Hematopoietic multipotent progenitor cell treated with erythropoietin and hydrocortisone succinate and interleukin-3 and kit ligand, for 8 days (in vitro differentiated cells): ENCODE measurements at places on chromosomes 2 and 18.

- DNase-seq, result no peak
These were observed 557.1 kb upstream of the CHAC2 start for GRCh38 chr2:53210538-53210937.

DNA sequence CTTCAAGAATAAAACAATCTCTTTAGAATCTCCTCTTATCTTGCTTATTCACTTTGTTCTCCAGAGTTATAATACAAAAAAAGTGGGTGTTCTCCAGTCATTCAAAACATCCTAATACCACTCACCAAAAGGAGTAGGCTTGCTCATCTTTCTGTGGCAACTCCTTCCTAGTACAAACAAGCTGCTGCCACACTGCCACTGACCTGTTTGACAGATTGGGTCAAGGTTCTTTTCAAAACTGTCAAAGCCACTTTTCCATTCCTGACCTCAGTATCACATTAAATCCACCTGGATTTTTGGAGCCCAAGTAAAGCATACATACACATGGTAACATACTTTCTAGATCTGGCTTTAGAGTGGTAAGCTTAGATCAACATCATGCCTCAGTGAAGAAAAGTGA, 59.8 kb downstream of the SLC25A12 start:
- no peak for DNase-seq

GRCh38 chr18:26971409-26971808, 105.9 kb upstream of the AQP4 start:
- no peak for DNase-seq

GRCh38 chr2:109349503-109350465, 220.8 kb downstream of the SH3RF3 start:
- DNase-seq, result no peak

- DNase-seq, result no peak
These were observed 478.8 kb downstream of the PTPRM start for GRCh38 chr18:8045884-8046281.

- DNase-seq, result no peak
These were observed 375.0 kb downstream of the LRRTM4 start for GRCh38 chr2:77147153-77147552.

DNA sequence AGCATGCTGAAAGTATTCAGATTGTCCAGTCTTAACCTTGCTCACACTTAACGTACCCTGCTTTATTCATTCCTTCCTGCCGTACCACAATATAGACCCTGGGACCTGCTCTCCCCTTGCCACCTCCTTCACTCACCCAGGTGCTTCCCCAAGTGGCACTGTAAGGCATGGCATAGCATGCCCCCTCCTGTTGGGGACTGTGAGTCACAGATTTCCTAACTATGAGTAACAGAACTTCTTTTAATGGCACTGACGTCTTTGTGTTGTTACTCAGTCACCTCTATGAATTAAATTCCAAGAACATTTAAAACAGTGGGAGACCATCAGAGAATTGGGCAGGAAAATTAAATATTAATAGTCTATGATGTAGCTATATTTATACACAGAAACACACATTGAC, 117.2 kb downstream of the CTNNA2 start:
- DNase-seq, result no peak

GRCh38 chr2:178412047-178412446, 38.9 kb downstream of the PRKRA start:
- no peak for DNase-seq

DNA sequence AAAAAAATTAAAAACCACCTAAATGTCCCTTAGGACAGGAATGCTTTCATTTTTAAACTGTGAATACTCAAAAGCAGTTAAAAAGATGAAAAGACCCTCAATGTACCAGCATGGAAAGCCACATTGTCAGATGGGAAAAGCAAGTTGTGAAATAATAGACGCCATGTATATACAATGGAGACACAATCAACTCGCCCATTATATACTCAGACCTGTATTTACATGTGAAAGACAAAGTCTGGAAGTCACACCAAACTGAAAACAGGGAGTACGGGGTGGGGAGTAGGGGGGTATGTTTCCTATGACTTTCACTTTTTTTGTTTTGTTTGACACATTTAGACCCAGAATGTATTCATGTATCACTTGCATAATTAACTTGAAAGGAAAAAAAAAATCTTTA, 75.6 kb downstream of the CELF4 start:
- DNase-seq, result no peak

DNA sequence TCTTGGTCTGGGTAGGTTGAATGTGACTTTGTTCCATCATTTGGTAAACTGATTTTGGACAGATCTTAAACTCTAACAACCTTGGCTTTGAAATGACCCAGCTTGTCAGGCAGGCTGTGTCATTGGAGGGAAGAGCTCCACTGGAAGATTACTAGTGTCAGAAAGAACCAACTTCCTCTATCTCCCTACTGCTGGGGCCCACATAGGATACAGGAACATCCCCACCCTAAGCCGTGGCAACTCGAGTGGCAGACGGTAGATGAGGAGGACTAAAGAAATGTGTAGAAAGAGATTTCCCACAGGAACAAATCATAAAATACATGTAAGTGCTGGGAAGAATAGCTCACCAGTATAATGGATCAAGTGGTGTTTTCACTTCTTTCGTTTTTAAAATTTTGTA, 4.3 kb upstream of the G6PC2 start:
- DNase-seq, result no peak

- no peak for DNase-seq
These were observed 7.5 kb downstream of the SH3RF3 start for GRCh38 chr2:109136542-109136941.

DNA sequence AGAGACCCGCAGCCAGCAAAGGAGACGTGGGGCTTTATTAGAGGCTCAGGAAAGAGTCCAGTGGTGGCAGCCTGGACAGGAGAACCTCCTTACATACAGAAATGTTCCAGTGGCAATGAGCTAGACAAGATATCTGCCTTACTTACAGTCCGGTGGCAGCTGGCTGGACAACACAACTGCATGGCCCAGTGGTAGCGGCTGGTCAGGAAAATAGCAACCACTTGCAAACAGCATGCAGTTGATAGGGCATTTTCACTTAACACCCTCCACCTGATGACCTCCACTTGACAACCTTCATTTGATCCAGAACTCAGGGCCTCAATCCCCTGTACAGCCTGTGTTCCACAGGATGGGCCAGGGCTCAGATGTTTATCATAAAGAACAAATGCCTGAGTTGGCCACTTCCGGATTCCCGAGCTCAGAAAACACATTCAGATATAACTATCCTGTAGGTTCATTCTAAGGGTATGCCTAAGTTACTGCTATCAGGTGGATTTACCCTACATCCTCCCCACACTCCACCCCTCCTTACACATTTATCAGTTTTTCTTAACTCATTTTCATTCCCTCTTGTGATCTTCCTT, 63.3 kb upstream of the ITPRID2 start:
- DNase-seq, result no peak

DNA sequence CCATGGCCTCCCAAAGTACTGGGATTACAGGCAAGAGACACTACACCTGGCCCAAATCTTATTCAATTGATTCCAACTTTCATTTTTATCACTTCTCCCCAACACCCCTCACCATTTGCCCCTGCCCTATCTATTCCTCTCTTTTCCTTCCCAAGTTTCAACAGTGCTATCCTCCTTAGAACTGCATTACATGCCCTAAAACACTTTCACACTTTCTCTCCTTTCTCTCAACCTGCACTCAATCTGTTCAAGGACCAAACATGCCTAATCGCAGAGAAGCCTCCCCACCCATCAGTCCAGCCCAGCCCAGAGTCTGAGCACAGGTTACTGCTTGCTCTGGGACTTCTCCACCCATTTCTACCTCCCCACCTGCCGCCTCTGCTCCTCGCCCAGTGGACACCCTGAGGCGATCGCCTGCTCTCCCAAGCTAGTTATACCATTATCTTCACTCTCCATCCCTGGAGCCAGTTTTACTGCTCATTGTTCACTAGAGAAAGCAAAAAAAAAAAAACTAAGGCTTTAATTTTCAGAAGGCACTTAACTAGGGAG, 23.7 kb upstream of the DSG1 start:
- DNase-seq, result no peak

DNA sequence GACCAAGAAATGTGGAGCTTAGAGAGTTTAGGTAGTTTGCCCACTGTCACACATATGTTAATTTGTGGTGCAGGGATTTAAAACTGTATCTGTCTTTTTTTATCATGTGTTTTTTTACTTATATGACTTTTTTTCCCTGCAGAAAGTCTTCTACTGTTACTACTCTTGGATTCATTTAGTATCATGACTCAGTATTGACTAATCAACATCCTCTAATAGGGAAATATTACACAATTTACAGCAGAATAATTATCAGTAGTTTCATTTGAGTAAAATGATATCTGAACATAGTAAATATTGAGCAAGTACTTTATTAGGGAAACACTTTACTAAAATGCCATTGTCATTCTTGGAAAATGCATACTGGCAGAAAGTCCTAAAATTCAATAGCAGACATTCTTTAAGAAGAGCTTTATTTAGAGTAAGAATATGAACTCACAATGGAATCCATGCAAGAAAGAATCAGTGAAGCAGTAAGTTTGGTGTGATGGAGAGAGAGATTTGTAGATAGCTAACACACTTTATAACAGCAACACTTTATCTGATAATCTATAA, 425.9 kb upstream of the SLC8A1 start:
- no peak for DNase-seq

- DNase-seq, result no peak
These were observed 30.4 kb upstream of the TNS1 start for GRCh38 chr2:218033208-218033589.

- DNase-seq, result no peak
These were observed 2.7 kb downstream of the SEMA4C start for GRCh38 chr2:96866986-96867755.

- no peak for DNase-seq
These were observed 13.6 kb downstream of the CDH2 start for GRCh38 chr18:28163201-28163775.

DNA sequence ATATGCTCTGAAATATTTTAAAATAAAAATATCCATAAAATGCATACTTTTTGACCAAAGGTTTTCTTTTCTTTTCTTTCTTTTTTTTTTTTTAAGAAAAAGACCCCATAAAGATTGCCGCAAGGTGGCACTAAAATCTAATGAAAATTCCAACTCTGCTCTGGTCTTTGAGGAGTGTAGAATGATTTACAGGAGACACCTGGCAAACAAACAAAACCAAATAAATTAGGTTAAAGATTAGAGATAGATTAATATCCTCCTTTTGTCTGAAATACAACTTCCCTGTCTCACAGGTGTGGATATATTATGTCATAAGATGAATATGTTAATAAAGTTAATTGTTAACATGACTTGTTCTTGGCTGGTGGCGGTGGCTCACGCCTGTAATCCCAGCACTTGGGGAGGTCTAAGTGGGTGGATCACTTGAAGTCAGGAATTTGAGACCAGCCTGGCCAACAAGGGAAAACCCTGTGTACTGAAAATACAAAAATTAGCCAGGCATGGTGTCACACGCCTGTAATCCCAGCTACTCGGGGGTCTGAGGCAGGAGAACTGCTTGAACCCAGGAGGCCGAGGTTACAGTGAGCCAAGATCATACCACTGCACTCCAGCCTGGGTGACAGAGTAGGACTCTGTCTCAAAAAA, 3.5 kb upstream of the RHOB start:
- DNase-seq, result peak; percentile 70

GRCh38 chr2:192148241-192148619, 46.5 kb downstream of the TMEFF2 start:
- no peak for DNase-seq

DNA sequence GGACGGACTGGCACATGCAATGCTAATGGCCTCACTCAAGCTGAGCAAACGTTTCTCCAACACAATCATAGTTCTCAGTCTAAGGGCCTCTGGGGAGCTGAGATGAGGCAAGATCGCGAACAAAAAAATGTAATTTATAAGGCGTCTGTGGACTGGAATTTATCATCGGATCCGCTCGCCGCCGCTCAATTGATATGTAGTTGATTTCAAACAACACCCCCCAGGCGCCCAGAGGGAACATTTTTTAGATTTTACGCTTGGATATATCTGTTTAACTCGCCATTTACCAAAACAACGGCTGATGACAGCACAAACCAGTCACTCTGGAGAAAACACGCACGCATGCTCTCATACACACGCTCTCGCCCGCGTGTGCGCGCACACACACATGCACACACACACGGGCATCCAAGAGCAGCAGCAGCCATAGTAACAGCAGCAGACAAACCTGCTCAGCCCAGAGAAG, 335.8 kb downstream of the SMAD2 start:
- DNase-seq, result no peak

DNA sequence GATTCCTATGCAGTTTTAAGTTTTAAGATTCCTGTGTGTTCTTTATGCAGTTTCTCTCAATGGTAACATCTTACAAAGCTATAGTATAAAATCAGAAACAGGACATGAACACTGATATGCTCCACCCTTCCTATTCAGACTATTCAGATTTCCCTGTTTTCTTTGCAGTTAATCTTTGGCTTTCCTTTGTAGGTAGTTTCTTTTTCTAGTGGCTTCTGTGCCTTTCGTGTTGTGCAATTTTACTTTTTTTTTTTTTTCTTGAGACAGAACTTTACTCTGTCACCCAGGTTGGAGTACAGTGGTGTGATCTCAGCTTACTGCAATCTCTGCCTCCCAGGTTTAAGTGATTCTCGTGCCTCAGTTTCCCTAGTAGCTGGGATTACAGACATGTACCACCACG, 94.9 kb upstream of the RNU4ATAC start:
- DNase-seq, result no peak

GRCh38 chr2:186979439-186980116, 130.6 kb upstream of the ZSWIM2 start:
- DNase-seq, result no peak

DNA sequence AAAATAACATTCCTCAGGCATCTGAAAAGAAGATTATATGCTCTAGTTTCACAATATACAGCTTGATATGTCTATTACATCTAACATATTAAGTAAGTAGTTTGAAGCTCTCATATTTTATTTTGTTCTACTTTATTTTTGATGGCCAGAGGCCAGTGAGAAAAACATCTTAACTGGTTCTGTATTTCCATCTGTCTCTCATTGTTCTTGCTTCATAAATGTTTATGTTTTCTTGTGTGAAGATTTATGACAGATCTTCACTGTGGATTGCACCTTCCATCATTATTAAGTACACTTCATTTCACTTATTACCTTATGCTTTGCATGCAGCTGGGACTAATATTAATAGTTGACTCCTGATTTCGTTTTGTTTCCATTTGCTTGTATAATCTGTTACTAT, 511.2 kb downstream of the TSN start:
- DNase-seq, result no peak

DNA sequence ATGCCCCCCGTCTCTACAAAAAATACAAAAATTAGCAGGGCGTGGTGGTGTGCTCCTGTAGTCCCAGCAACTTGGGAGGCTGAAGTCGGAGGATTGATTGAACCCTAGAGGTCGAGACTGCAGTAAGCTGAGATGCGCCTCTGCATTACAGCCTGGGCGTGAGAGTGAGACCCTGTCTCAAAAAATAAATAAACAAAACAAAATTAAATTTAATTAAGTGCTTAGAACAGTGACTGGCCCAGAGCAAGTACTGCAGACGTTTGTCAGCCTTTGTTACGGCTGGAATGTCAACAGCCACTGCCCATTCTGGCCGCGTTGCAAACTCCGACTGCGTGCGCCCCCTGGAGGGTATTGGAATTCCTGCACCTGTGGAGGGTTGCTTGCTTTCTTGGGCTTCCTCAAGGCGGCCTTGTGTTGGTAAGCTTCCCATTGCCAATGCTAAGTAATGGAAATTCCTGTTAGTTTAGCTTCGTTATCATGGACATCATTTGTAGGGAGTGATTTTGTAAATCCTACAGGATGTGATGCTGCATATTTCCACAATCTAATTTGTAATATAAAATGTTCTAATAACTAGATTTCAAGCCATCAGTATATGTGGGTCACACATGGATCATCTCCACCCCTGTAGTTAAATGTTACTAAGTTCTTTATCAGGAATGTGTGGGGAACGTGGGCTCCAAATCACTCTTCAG, 15.9 kb upstream of the ATP6V1B1 start:
- DNase-seq, result peak; percentile 70
